ENCODE measurements at places on chromosomes 12 and 14.

- DNase-seq = no peak
Measured at GRCh38 chr14:103277931-103278330, 56.1 kb upstream of the EIF5 start.

GRCh38 chr14:88154321-88154720 lies 149.4 kb downstream of the GPR65 start:
- no peak for DNase-seq

DNA sequence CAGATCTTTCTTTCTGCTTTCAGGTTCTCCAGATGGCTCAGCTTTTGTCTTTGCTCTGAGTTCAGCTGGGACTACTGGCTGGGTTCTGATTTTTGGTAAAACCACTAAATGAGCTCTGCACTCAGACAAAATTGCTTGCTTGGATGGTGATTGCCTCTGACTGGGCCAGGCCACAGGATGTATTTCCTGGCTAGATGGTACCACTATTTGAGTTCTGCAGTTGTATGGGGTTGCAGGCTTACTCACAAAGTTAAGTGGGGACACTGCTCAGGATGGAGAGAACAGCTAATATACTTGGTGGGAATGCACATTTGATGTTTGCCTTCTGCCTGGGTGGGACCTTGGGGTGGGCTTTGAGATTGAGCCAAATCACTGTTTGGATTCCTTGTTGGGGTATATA lies 14.0 kb upstream of the OR4Q3 start:
- no peak for DNase-seq

DNA sequence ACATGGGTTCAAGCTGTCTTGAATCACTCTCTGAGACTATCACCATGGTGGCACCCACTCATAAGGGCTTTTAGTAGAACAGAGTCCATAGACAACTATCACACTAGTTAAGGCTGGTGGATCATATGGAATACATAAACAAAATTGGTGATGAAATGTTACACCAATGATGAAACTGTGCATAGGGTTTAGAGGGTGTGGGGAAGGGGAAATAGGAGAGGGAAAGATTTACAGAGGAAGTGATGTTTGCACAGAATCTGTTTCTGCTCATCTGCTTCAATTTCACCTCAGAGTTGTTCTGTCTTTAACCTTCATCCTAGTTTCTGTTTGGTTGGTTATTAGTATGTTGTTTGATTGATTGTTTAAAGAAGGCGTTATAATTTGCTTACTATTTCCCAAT lies 2.4 kb upstream of the RXYLT1 start:
- DNase-seq = no peak

- DNase-seq = no peak
Measured at GRCh38 chr12:6724409-6724797, 557 bp downstream of the COPS7A start.

DNA sequence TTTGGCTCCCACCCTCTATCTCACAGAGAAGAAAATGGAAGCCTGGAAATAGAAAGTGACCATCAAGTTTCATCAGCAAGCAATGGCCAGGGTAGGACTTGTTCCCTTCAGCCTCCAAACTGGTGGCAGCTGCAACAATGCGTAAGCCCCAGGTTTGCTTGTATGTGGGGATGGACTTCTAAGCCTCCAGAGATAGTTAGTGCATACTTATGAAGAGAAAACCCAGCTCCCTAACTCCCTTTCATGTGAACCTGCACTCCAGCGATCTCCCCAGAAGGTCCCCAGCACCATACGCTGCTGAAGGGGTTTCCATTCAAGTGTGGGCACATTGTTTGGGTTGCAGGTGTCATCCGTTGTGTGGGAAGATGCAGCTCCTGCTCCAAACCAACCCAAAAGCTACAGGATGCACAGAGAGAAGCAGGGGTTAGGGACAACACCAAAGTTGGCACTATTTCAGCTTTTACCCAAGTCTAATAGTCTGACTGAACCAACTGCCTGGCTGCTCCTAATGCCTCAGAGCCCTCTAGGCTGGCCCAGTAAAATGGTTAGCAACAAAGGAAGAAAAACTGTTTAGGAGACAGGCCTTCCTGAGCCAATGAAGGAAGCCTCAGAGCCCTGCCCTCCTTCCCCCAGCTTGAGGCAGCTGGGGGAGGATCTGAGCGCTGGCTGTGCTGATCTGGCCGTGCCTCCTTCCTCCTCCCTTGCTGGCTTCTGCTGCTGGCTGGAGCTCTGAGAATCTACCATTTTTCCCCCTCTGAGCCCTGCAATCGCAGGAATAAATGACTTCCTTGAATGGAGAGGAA lies 12.3 kb downstream of the ZFP36L1 start:
- no peak for DNase-seq

- no peak for DNase-seq
Measured at GRCh38 chr12:2149091-2149490, 96.3 kb downstream of the CACNA1C start.

DNA sequence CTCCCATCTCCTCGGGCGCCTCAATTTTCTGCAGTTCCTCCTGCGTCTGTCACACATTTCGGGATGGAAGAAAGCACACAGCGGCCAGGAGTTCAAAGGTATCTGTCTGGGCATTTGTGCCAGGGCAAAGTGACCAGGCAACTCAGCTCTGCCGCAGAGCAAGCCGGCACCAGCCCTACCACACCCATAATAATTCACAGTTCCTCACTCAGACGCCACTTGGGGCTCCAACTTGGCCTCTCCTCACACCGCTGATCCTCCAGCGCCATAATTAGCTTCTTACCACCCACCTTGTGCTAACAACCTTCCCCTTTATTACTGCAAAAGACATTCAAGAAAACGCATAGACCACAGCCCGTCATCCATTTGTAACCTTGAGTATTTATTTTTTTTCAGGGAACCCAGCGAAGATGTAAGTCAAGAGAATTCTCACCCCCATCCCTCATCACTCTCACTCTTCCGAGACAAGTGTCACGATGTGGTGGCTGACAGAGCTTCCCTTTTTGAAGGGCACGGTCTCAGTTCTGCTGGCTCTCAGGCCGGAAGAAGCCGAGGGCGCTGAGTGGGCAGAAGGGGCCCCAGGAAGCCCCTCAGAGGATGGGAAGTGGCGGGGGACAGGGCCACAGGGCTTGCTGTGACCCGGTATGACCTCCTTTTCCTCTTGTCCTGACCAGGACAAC lies 25.2 kb upstream of the NCOR2 start:
- DNase-seq = no peak

GRCh38 chr12:30263434-30263833 lies 432.2 kb downstream of the IPO8 start:
- no peak for DNase-seq

DNA sequence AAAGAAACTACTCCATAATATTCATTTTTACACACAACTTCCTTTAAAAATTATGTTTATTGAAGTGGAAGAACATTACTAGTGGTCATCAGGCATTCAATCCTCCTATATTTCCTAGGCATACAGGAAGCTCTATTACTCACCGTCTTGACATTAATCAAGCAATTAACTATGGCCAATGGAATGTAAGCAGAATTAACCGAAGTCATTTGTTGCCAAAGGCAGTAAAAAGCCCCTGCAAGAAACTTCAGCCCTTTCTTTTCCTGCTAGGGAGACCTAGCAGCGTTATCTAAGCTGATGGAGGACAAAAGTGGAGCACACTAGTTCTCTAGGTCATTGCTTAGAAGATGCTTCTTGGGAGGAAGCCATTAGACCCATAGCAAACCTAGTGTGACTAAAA lies 399.6 kb downstream of the KCNH5 start:
- no peak for DNase-seq

- DNase-seq = no peak
Measured at GRCh38 chr12:16587110-16587453, 18.9 kb downstream of the LMO3 start.

- no peak for DNase-seq
Measured at GRCh38 chr14:96126783-96127271, 77.8 kb upstream of the BDKRB2 start.

GRCh38 chr12:54368025-54368708 lies 3.9 kb upstream of the GPR84 start:
- no peak for DNase-seq

GRCh38 chr12:113479590-113480335 lies 8.1 kb upstream of the LHX5 start:
- no peak for DNase-seq

DNA sequence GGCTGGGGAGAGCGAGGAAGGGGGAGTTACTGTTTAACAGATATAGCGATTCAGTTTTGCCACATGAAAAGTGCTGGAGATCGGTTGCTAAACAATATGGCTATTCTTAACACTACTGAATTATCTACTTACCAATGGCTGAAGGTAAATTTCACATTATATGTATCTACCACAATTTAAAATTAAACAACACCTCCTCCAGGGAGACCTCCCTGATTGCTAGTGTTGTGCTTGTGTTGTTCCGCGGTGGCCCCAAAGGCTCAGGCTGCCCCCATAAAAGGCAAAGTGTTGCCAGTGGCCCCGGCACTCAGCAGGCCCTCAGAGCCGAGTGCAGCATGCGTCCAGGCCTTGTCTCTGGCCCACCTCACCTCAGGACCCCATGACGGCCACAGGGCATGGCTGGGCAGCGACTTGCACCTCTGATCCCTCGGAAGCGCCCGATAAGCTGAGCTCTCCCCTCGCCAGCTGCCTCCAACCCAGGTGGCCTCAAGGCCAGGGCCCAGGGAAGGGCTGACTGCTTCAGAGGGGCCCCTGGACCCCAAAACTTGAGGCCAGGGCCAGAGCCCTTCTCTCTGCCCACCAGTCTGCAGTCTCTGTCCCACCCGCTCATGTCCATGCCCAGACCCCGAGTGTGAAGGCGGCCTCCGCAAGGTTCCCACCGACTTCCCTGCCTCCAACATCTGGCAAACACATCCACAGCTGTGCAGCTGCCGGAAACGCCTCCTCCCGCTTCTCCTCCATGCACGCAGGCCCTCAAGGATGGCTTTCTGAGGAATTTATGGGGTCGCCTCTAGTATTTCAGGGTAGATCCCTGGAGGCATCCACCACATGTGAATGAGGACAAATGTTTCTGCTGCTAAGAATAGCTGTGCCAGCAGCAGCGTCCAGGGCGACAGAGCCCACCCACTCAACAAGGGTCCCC lies 60.0 kb downstream of the NCOR2 start:
- no peak for DNase-seq

- DNase-seq = no peak
Measured at GRCh38 chr14:92718664-92719063, 29.8 kb downstream of the LGMN start.

- DNase-seq = no peak
Measured at GRCh38 chr14:105332350-105332874, 17.9 kb downstream of the PACS2 start.

GRCh38 chr12:91110311-91110924 lies 876 bp downstream of the LUM start:
- no peak for DNase-seq

DNA sequence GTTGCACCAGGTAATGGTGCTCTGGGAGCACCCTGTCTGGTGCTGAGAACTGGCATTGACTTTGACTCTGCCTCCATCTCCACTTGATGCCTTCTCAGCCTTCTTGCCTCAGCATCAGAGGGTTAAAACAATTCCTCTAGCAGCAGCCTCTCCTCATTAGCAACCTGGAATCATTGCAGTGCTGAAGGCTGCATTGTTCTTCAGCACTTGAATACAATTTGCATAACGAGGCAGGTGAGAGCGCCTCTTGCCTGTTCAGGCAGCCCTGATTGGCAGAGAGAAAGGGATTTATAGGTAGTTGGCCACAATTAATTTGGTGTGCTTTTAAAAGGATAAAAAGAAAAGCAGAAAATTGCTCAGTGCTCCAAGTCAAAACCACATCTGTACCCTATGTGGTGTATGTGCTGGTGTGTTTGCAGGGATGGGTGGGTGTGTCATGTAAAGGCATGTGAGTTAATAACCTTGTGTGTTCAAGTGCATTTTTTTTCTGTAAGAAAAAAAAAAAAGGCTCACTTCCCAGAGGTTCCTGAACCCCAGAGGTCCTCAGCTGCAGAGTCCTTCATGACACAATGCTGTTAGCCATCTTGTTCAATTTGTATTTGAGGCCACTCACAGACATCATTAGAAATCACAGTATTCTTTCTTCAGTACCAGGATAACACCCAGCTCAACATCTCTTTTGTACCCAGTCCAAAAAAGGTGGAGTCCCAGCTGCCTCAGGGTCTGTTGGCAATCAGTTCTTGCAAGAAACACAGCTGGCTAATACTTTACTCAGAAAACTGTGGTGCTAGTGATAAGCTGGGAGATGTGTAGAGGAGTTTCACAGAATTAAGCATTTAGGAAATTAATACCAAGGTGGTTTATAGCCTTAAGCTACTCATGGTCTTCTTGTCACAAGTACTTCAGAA lies 385.6 kb downstream of the GRIN2B start:
- no peak for DNase-seq

- DNase-seq = no peak
Measured at GRCh38 chr12:90510948-90511347, 444.0 kb downstream of the CCER1 start.

- DNase-seq = no peak
Measured at GRCh38 chr14:79426103-79426755, 785.1 kb downstream of the DIO2 start.

DNA sequence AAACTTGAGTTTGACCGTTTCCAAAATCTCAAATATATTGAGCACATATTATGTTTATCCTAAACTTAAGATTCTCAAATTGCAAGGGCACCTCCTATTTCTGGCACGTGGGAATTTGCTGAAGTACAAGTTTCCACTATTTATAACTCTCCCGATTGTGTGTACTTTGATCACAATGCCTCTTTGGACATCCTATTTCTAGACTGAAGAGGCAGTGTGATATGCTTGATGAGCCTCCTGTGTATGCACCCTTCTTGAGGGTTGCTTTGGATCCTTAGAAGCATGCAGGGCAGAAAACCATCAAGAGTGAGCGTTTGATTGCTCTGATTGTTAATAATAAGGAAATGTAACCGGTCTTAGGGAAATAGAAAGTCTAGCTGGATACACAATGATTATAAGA lies 218.9 kb upstream of the RBM19 start:
- no peak for DNase-seq

DNA sequence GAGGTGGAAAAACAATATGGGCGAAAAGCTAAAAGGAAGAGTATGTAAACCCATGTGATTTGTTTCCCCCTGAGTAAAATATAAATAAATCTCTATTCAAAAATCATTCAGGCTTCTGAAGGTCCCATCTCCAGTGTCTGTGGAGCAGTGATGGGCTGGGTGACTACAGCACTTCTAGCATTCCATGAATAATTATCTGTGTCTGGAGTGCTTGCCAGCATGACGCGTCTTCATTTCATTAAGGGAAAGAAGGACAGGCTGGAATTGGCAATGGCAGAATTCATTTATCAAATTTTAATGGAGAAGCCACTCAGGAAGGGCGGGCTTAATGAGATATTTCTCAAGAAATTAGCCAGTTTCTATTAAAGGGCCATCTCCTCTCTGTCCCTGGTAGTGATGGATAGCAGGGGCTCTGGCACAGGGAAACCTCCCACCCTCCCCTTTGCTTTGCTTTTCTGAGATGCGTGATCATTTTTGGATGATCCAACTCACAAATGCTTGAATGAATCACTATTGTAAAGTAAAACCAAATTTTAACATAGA lies 916.3 kb upstream of the SEL1L start:
- DNase-seq = no peak

DNA sequence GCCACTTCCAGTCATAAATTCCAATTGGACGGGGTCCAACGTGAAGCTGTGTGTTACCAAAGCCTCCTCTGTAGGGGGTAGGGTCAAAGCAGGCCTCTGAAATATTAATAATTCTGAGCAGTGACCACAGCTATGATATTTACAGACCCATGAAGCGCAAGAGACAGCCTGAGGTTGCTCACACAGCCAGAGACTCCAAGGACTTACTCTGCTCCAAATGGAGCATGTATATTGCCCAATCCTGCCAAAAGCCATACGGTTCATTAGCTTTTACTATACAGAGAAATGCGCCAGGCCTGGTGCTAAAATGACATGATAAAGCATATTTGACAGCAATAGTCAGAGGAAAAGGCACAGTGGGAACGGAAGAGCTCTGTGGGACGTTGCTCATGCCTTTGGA lies 151.3 kb downstream of the PAH start:
- DNase-seq = no peak

Data from stimulated activated CD4-positive, alpha-beta T cell treated with anti-CD3 and anti-CD28 coated beads, Interleukin-1b, Interleukin-23, amount 100 ng/mL, for 1 hour (primary cell).